MG63 (cell line): ENCODE measurements at places on chromosomes 5 and 9.
A peak's percentile ranks its signal among the peaks of the same experiment; 100 is the strongest.

GRCh38 chr9:98381311-98382103 is 126.1 kb upstream of the TBC1D2 start:
- no peak for DNase-seq

GRCh38 chr5:76500633-76501393 is 97.7 kb downstream of the IQGAP2 start:
- peak; percentile 36 for DNase-seq

GRCh38 chr5:12902611-12903010 is 998.4 kb upstream of the CTNND2 start:
- DNase-seq: no peak

- no peak for DNase-seq
These were observed 386.6 kb upstream of the RPS23 start for GRCh38 chr5:82664732-82665131.

- no peak for DNase-seq
These were observed 42.0 kb upstream of the KCNN2 start for GRCh38 chr5:114319821-114320220.

- DNase-seq: no peak
These were observed 48.9 kb downstream of the ERMP1 start for GRCh38 chr9:5783982-5784381.

GRCh38 chr9:38086496-38086895 is 17.5 kb upstream of the SHB start:
- DNase-seq: no peak
